ENCODE measurements at places on chromosomes 4 and X. TPM values are rescaled to one million over a fixed set of nuclear protein-coding genes. Genes with fewer than 3 reads are reported as not detected.

ZCCHC18 gene
- 1.6 TPM for total RNA-seq

MAGEE1 gene
- total RNA-seq, result 6.1 TPM

ZNF674 gene
- total RNA-seq, result 7.9 TPM

ARL9 gene
- total RNA-seq, result 0.49 TPM

KLF8 gene
- 28.3 TPM for total RNA-seq

THOC2 gene
- total RNA-seq, result 90.7 TPM

NOA1 gene
- 12.9 TPM for total RNA-seq

MAP7D3 gene
- total RNA-seq, result 28.5 TPM

RAP1GDS1 gene
- total RNA-seq, result 35.3 TPM

FAT4 gene
- total RNA-seq, result 40.5 TPM

All from aorta (tissue), 5 donors.